ENCODE measurements at places on chromosomes 6 and 20.

DNA sequence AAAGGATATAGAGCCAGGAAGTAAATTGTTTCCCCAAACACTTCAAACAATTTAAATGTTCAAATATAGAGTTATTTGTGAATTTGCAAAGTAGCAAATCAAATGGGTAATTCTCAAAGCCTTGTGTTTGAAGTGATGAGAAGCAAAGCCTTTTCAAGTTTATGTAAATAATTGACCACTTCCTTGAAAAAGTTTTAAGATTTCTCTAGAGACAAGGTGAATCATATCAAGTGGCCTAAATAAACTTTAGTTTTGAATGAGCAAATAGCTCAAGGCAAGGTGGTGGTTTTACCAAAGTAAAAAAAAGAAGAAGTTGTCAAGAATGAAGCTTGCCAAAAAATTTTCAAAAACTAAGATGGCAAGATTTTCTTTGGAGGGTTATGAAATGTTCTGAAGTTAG is 42.6 kb upstream of the IFNGR1 start:
- DNase-seq, result no peak

GRCh38 chr6:90294989-90295853 is 1.4 kb downstream of the BACH2 start:
- peak; percentile 81 for DNase-seq

- no peak for DNase-seq
Measured at GRCh38 chr6:96460052-96460700, 61.4 kb upstream of the UFL1 start.

DNA sequence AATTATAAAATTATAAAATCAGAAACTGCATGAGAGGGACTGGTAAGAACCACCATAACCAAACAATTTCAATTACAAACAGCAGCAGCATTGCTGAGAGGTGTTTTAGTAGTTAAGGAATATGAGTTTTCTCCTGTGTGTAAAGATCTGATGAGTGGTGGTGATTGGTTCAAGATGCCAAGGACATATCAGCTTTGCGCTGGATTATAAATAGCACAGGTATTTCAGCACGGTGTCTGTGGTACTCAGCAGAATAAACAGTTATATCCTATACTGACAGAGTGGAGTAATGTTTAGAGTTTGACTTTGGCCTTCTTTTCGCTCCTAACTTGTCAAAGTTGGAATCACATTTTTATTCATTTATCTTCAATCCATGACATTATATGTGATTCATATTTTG is 501.0 kb downstream of the CDH26 start:
- no peak for DNase-seq

DNA sequence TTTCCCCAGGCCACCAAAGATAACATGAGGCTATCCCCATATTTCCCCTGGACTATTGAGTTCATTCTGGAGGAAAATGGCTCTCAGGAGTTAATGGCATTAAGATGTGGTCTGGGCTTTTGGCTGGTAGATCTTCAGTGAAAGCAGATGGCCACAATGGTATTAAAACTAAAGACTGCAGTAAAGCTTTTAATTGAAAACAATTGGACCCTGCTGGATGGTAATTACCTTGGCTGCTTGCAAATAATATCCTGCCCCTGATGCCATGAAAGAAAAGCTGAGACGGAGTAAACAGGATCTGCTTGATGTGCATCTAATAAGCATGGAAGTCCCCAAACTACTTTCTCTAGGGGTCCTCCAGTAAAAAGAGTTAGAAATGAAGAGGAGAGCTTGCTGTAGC is 255.8 kb downstream of the QKI start:
- no peak for DNase-seq

Measured in activated naive CD8-positive, alpha-beta T cell treated with anti-CD3 and anti-CD28 coated beads, Interleukin-2, amount 10 ng/mL, durations not matched to agents 7 days and 5 days (primary cell).